ENCODE measurements at places on chromosomes 1 and 21.

DNA sequence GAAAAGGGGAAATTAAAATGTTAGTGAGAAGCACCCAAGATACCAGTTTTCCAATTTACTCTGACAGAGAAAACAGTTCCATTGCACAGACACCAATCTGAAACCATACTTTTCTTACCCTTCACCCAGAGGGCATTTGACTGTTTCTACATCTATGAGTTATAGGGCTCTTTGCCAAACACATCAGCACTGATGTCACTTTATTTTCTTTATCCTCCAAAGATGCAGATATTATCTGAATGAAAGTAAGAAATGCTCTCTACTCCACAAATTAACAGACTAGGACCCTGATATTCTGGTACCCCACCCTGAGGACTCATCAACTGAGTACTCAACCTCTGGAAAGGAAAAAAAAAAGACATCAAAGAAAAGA is 24.2 kb upstream of the PEX19 start:
- DNase-seq, result no peak

- no peak for DNase-seq
Observed at GRCh38 chr1:32082022-32082421, 9.3 kb downstream of the TMEM39B start.

GRCh38 chr1:118504867-118505266 is 319.8 kb upstream of the SPAG17 start:
- no peak for DNase-seq

- no peak for DNase-seq
Observed at GRCh38 chr1:231340328-231341013, 2.4 kb downstream of the SPRTN start.

GRCh38 chr1:61064673-61065072 is 17.7 kb upstream of the NFIA start:
- no peak for DNase-seq

GRCh38 chr21:31560479-31560878 is 99.0 kb upstream of the SOD1 start:
- no peak for DNase-seq

DNA sequence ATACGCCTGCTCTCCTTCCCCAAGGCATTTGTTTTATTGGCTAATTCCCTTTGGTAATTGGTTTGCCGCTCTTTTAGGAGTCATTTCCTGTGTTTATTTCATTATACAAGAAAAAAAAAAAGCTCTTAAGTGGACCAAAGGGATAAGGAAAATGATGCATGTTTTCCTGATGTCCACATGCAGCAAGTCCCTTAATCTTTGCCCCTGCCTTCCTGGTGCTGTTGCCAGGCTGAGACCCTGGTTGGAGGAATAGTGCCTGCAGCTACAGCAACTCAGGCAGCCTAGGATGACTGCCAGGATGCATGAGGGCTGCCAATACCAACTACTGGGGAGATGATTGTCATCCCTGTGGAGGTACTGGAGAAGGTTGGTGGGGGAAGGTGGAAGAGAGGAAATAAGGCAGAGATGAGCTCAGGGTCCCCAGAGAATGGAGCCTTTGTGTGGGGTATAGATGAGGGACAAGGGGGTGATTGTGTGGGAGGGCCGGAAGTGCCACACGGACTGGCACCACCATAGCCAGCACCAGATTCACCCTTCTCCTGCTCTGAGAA is 6.1 kb upstream of the GATAD2B start:
- no peak for DNase-seq

- DNase-seq, result no peak
Observed at GRCh38 chr1:223343692-223344091, 20.3 kb downstream of the SUSD4 start.

DNA sequence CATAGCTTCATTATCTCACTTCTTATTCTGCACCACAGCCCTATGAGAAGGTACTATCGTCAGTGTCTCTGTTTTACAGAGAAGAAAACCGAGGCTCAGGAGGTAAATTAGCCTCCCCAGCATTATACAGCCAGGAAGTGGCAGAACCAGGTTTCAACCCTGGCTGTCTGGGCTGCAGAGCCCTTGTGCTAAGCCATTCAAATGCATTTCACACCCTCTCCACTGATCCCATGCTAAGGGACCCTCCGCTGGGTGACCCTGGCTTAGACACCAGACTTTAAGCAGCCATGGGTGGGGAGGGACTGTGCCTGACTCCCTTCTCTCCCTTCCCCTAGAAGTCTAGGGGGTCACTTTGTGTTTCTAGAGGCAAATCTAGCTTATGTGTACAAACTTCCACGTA is 87.5 kb downstream of the RRAGC start:
- DNase-seq, result no peak

DNA sequence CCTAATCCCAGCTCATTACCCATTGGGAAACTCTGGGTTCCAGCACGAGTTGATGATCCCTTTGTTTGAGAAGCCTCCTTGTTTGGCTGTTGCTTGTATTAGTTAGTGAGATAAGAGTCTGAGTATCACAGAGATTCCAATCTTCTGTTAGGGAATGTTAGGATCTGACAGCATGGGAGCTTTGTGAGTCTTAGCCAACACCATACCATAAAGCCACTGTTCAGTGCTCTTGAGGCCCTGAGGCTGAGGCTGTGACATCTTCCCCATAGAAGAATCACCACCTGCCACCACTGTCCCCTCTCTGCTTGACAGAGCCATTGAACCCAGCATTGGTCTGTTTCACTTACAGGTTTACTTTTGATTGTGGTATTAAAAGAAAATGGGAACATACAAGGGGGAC is 29.3 kb upstream of the NFASC start:
- no peak for DNase-seq

DNA sequence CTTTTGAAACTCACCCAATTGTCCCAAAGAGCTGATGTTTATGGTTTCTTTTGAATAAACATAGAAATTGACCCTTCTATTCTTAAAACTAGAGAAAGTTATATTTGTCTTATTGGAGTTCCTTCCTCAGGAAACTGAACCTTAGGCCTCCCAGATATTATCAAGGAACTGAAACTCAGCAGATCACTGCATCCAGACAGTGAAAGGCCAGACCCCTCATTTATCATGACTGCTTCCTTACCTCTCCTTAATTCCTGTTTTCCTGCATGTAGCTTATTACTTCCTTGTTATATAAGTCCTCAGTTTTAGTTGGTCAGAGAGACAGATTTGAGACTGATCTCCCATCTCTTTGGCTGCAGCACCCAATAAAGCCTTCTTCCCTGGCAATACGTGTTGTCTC is 27.5 kb downstream of the SLC22A15 start:
- no peak for DNase-seq

DNA sequence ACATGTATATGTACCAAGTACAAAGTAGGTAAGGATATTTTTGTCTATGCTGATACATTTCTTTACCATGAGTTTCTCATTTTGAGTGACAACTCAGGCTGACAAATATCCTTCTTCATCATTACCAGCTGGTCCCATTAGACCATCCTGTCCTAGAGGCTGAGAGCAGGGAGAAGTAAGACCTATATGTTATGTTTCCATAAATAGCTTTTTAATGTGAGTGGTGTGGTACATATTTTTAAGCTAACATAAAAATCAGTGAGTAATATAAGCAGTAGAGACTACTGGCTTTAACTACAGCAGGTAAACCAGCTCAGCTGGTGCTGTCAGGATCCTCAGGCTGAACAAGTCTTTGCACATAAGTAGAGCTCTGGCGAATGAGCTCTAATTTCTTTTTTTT is 62.4 kb downstream of the CLEC20A start:
- no peak for DNase-seq

GRCh38 chr1:39525366-39526165 is 34.1 kb downstream of the BMP8A start:
- peak; percentile 61 for DNase-seq

DNA sequence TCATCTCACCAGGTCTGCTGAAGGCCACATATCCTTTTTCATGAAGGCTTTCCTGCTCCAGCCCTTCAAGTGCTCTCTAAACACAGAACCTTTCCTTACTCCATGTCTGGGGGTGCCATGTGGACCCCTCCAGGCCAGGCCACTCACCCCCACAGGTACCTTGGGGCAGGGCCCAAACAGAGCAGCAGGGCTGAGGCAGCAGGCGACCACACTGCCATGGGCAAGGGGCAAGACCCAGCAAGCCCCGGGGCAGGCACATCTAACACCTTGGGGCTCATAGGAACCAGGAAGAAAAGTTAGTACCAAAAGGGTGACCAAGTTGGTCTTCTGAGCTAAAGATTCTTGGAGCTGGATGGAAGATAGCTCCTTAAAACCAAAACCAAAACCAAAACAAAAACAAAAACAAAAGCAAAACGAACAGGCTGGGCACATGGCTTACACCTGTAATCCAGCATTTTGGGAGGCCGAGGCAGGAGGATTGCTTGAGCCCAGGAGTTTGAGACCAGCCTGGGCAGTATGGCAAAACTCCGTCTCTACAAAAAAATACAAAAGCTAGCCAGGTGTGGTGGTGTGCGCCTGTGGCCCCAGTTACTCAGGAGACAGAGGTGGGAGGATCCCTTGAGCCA is 63.7 kb downstream of the MRPL37 start:
- no peak for DNase-seq

DNA sequence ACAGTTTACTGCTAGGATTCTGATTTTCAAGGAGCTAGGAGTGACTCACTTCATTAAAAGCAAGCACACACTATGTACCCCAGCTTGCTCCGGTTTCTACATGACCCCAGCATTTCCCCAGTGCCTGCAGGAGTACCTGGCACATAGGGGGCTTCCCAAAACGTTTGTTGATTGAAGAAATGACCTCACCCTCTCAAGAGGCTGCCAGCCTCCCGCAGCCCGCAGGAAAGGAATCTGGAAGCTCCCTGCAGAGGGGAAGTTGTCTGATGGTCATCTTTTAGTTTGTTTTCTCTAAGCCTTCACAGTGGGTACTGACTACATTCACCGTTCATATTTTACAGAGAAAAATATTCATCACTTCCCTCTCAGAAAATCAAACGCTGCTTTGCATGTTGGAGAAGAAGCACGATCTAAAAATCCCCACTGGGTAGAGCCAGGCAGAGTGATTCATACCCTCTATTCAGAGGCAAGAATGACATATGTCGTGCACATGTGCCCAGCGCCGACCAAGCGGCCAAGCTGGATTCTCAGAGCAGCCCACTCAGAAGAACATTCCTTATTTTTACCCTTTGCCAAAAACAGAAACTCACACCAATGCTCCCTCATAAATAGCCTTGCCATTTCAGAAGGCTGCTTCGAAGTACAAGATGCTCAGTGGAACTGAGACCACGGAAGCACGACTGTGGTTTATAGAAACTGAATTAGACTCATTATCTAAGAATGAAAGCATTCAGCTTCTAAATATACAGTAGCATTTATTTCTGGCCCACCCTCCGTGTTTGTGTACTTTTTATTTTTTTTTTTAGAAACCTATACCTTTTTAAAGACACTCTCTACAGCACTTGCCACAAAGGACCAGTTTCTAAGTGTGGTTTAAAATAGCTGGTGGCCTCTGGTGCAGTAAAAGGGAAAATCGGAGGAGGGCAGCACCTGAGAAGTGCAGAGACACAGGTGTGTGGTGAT is 143.2 kb downstream of the MIS18A start:
- DNase-seq, result no peak

DNA sequence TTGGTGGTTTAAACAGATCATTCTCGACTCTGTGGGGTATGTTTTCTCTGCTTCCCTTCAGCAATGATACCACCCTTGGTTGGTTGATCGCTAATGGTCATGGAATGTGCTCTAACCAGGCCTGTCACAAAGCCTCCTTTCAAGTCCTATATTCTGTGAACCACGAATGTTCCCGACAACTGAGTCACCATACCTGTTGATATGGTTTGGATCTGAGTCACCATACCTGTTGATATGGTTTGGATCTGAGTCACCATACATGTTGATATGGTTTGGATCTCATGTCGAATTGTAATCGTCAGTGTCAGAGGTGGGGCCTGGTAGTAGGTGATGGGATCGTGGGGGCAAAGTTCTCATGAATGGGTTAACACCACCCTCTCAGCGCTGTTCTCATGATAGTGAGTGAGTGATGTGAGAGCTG is 10.2 kb upstream of the CAMK2N1 start:
- peak; percentile 58 for DNase-seq

DNA sequence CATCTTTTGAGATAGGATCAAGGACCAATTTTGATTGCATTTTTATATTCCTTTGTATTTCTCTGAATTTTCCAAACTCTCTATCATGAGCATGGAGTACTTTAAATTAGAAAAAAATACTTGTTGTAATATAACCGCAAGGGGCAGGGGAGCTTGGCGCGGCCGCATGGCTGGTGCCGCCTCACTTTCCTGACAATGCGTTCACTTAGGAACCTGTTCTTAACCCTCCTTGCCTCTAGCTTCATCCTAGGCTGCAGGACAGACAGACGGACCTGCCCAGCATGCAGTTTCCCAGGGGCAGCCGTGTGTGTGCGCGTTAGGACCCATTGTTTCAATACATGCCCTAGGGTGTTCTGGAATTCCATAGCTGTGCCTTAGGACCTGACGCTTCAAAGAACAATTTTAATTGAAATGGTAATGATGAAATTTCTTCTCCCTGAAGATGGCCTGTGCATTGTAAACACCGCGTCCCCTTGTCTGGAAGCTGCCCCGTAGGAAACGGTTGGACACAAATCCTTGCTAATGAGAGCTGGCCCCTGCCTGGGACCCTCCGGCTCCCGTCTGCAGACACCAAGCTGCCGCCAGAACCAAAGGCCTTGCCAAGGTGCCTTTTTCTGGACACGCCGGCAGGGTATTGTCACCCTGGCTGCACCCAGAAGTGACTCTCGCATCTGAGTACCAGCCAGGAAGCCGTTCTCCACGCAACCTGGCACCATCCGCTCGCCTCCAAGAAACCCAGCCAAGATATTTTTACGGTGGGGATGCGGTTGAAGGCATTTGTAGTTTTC is 466.4 kb downstream of the NPHP4 start:
- no peak for DNase-seq

DNA sequence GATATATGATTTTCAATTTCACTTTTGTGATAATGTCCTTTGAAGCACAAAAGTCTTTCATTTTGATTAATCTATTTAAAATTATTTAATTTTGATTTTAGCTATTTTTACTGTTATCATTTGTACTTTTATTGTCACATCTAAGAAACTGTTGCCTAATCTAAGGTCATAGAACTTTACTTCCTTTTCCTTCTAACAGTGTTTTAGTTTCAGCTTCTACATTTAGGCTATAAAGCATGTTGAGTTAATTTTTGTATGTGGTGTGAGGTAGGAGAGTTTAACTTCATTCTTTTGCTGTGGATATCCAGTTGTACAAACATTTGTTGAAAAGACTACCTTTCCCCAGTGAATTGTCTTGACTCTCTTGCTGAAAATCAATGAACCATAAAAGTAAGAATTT is 204.5 kb downstream of the TM2D1 start:
- no peak for DNase-seq

- no peak for DNase-seq
Observed at GRCh38 chr21:27219068-27219467, 252.2 kb upstream of the ADAMTS5 start.

GRCh38 chr1:20634594-20635084 is 1.4 kb downstream of the PINK1 start:
- DNase-seq, result peak; percentile 34

- no peak for DNase-seq
Observed at GRCh38 chr1:108590441-108590840, 30.5 kb downstream of the EEIG2 start.
